ENCODE measurements at places on chromosomes 4 and X.

- no peak for DNase-seq
These were observed 169.9 kb downstream of the BANK1 start for GRCh38 chr4:101960431-101960830.

GRCh38 chr4:174105202-174105601, 178.3 kb downstream of the FBXO8 start:
- DNase-seq, result no peak

- peak; percentile 47 for DNase-seq
These were observed 219.0 kb upstream of the CPEB2 start for GRCh38 chr4:14783011-14783877.

DNA sequence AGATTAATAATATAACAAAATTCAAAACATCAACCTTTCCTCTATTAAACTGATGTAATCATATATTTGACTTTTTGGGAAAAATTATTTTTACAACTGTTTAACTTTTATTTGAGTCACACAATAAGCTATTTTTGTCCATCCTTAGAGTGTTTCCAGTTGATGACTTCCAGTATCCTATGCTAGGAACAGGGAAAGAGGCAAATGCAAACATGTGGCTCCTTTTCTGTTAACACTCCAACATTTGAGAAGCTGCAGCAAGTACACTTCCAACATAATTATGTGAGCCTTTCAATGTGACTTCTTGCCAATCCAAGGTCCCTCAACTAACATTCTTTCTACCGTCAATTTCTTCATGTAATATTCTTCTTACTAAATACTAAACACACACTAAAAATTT, 117.7 kb downstream of the PPA2 start:
- no peak for DNase-seq

DNA sequence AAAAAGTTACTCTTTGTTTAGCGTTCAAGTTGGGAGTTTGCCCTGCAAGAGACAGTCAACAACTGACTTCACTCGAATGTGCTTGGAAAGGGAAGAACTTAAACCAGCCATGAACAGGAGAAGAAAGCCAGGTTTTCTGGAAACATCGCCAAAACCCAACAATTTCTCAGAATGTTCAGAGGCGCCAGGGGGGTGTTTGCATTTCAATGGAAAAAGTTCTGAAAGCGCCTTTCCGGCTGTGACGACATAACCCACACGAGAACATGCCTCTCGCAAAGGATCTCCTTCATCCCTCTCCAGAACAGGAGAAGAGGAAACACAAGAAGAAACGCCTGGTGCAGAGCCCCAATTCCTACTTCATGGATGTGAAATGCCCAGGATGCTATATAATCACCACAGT, 78.1 kb upstream of the ADGRA3 start:
- no peak for DNase-seq

DNA sequence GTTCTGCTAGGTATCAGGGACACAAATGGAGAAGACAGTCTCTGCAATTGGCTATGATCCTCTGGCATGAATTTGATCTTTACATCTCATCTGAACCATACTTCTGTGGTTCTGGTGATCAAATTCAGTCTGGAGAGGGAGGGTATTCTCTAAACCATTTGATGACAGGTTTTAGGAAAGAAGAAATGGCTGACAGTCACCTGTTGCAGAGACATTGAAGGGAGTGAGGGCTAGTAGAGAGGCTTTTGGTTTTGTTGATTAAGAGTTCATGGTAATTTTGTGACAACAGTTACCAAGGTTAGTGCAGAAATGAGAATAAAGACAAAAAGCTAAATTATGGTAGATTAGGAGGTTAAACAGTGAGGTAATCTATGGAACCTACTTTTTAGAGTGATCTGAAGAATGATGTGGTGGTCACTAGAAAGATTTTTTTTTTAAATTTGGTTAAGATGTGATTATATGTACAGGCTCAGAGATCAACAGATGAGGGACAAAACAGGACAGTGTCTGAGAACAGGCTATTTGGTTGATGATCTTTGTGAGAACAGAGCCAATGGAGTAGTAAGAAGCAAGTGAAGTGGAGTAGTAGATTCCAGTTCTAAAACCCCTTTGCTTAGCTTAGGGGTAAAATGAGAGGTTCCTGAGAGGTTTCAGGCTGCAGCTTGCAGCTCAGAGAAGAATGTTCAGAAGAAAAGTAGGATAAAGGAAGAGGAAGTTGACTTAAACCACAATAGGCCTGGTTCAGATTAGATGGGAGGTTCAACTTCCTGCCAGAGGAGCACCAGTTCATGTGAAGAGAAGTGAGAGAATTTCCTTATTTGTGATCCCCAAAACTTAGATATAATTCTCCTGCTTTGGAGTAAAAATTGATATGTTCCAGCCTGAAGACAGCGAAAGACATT, 34.7 kb downstream of the VSIG4 start:
- DNase-seq, result no peak

Measured in HS-5 (cell line).